ENCODE measurements at places on chromosomes 7 and 10.

GRCh38 chr7:66894463-66895080, 26.5 kb upstream of the TMEM248 start:
- no peak for DNase-seq

GRCh38 chr7:151342811-151343210, 1.2 kb downstream of the NUB1 start:
- DNase-seq = no peak

DNA sequence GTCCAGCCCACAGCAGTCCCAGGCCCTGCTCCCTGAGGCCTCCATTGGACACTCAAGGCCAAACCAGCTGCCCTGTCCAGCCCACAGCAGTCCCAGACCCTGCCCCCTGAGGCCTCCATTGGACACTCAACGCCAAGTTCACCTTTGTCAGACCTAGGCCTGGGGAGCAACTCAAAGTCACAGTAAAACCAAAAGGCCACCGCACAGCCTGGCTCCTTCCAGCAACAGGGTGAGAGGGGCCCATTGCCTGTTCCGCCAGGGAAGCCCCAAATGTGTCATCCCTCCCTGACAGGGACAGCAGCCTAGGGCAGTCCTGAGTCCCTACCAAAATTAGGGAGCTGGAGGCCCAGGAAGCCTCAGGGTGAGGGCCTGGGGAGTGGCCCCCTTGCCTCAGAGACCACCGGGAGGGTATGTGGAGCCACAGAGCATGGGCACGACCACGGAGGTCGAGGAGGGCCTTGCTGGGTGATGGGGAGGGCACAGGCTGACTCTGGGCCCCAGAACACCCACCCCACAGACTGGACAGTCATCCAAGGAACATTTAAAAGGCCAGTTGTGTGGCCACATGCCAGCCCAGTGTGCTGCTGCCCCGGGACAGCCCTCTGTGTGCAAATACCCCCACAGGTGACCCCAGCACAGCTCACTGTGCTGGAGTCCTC, 66.5 kb upstream of the PPP2R2D start:
- no peak for DNase-seq

- no peak for DNase-seq
Measured at GRCh38 chr7:82805527-82805960, 357.1 kb downstream of the PCLO start.

- no peak for DNase-seq
Measured at GRCh38 chr7:156236181-156236889, 404.2 kb upstream of the RNF32 start.

GRCh38 chr7:69588773-69589172, 9.5 kb upstream of the AUTS2 start:
- no peak for DNase-seq

- DNase-seq = no peak
Measured at GRCh38 chr7:132697003-132697402, 120.7 kb upstream of the PLXNA4 start.

DNA sequence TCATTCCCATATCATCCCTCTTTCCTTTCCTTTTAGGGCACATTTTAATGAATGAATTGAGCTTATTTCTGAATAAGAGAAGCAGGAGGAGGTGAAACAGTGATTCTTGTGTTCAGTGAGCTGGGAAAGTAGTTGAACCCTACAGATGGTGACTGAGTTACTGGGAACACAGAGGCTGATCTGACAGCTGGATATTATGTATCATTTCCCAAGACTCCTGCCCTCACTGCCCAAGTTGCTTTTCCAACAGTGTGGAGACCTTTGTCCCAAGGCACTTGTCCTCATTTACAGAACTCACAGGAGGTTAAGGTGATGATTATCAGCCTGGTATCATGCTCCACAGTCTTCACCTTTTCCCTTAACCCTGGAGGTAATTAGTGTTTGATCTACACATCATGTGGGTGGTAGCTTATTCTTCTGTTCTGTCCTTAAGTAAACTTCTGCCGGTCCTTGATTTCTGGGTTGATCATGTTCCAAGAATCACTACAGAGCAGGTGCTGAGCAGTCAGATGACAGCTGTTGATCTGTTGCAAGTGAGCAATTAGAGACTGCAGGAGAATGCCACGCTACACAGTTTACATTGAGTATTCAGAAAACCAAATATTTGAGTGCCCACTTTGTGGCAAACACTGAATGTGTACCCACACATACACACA, 2.6 kb downstream of the PRLHR start:
- DNase-seq = no peak

DNA sequence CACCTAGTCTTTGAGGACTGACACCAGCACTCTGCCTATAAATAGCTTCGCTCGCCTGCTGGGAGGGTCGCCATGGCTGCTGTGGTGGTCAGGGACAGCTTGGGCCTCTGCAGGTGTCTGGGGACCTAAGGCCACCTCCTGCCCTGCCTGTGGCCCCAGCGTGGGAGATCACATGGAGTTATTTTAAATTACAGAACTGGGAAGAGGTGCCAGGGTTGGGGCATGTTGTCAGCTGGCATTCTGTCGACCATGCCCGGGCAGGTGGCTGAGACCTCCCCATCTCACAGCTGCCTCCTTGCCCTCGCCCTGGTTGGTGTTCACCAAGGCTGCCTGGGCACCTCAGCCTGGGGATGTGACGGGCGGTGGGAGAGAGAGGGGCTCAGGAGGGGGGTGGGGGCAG, 18.1 kb downstream of the SHH start:
- DNase-seq = no peak

DNA sequence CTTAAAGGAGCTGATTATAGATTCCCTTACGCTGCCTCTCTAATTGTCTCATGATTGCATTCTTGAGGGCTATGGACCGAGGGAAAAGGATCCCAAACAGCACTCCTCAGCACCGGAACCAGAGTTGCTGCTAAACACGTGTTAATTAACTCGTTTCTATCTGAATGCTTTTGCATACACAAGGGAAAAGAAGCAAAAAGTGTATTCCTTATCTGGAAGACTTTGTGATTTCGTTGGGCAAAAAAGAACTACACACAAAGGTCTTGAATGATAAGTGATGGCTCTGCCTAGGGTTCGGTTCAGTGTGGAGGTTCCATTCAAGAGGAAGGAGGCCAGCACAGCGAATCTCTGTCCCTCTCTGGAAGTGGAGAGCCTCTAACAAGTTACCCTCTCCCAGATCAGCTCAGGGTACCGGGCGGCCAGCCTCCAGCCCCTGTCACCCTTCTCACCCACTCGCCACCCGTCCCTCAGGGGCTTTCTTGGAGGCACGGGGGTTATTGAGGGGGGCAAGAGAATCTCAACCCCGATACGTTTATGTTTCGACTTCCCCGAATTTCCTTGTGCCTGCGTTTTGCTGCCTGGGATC, 515 bp upstream of the SLC4A2 start:
- no peak for DNase-seq

GRCh38 chr7:158268816-158269535, 318.6 kb downstream of the PTPRN2 start:
- no peak for DNase-seq

DNA sequence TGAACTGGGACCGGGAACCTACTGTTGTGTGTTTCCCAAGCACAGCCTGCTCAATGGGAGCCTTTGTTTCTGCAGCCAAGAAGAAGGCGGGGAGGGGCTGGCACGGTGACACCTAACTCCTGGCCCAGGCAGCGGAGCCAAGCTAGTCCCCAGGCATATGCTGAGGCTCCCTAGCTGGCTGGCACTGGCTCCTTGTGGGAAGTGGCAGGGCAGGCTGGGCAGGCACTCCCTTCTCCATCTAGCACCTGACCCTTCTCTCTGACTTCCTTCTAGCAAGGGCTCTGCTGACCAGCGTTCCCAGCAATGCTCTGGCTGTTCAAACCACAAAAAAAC, 325.0 kb downstream of the PLXNA4 start:
- DNase-seq = no peak

DNA sequence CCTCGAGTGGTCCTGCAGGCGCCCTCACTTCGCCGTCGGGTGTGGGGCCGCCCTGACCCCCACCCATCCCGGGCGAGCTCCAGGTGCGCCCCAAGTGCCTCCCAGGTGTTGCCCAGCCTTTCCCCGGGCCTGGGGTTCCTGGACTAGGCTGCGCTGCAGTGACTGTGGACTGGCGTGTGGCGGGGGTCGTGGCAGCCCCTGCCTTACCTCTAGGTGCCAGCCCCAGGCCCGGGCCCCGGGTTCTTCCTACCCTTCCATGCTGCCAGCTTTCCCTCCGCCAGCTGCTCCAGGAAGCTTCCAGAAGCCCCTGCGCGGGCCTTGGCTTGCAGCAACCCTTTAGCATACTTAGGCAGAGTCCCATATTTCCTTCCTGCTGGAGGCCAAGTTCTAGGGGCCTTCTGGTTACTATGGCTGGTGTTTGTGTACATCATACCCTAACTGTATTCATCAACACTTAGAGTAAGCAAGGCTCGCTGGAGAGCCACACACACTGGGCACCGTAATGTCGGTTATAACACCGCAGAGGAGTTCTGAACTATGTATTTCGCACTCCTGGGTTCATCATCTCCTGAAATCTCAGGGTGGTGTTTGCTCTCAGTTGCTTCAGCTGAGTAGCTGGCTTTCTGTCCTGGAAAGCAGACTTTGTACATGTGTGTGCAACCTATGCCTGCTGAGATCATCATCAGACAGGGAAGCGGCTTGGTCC, 471 bp downstream of the MGMT start:
- no peak for DNase-seq

- DNase-seq = no peak
Measured at GRCh38 chr10:9342885-9343570, 1288.5 kb downstream of the GATA3 start.

GRCh38 chr7:112104120-112104519, 102.1 kb downstream of the DOCK4 start:
- DNase-seq = no peak

DNA sequence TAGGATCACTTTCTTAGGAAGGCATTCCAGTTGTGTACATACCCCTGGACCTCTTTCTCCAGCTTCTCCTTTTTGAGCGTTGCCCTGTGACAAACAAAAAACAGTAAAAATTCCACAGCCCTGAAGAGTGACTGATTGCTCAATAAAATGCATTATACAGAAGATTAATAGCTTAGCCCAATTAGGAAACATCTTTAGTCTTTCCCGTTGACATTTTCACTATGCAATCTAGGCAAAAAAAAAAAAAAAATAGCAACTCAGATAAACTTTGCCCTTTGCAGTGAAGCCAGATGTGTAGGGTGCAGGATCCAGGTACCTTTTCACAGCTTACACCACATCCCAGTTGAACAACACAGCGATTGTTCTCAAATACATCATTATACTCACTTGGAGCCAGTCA, 17.9 kb downstream of the COL28A1 start:
- no peak for DNase-seq

- DNase-seq = no peak
Measured at GRCh38 chr10:1320739-1321320, 264.6 kb downstream of the WDR37 start.

- DNase-seq = no peak
Measured at GRCh38 chr7:30172451-30172850, 37.7 kb downstream of the MTURN start.

DNA sequence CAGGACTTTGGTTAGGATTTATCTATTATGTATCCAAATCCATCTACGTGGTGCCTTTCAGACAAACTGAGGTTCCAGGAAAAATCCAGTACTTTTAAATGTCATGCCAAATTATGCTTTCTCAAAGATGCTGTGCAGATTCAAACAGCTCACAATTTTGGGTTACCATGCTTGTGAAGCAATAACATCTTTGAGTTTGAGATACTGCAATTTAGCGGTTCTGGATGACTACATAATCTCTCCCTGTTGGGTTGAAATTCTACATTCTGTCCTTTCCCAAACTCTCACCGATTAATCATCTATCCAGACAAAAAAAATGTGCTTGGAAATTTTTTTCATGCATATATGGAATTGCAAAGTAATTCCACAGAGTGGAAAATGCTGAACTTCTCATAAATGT, 3.5 kb downstream of the RHOBTB1 start:
- no peak for DNase-seq

DNA sequence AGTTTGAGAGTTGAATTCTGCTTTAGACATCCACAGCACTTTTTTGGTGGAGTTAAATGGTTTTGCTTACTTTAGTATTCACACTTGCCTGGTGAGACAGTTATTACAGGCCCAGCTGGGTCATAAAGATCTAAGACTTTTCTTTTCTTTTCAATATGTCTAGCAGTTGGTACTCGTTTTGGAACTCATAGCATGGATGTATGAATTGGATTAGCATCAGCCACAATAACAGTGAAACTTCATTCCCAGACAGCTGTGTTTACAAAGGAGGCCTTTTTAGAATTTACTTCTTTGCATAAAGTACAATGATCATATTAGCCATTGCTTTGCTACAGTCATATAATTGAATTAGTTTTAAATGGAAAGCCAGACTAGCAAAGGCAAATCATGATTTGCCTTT, 168.4 kb upstream of the DKK1 start:
- DNase-seq = no peak

GRCh38 chr7:53131697-53132096, 96.3 kb downstream of the POM121L12 start:
- no peak for DNase-seq

GRCh38 chr7:33156441-33156840, 27.1 kb downstream of the BBS9 start:
- no peak for DNase-seq

DNA sequence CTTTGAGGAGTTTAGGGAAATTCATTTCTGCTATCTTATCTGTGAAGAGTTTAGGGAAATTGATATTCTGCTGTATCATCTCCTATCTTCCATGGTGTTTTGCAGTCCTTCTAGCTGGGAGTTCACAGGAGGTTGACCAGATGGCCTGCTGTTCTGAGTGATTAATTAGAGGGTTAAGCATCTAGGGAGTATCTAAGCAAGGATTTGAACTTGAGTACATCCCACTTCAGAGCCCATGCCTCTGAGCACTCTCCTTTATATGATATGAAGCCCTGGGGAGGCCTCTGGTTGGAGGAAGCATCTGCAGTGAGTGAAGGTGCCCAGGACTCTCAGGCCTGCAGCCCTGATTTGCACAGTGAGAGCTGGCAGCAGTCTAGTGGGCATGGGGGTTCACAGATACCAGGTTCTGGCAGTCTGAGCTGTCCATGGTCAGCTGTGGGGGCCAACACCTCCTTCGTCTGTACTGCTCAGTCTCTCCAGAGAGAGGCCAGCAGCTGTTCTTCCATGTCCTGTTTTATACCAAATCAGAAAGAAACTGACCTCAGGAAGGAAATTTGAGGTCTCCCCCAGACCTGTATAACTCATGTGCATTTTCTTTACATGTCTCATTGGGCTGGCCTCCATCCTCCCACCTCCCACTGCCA, 156.9 kb downstream of the PLCE1 start:
- no peak for DNase-seq

DNA sequence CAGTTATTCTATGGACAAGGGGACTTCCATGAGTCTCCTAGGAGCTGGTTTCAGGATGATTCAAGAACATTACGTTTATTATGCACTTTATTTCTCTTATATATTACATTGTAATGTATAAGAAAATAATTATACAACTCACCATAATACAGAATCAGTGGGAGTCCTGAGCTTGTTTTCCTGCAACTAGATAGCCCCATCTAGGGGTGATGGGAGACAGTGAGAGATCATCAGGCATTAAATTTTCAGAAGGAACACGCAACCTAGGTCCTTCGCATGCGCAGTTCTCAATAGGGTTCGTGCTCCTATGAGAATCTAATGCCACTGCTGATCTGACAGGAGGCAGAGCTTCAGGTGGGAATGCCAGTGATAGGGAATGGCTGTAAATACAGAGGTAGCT, 137.9 kb downstream of the ANKRD30A start:
- no peak for DNase-seq

Measured in stimulated activated CD8-positive, alpha-beta memory T cell treated with anti-CD3 and anti-CD28 coated beads, Interleukin-7, amount 100 ng/mL, for 4 hours (primary cell).